Memory B cell (primary cell): ENCODE measurements at places on chromosomes 16 and 17.

GRCh38 chr16:57264381-57264780, 19.3 kb downstream of the ARL2BP start:
- DNase-seq = no peak

GRCh38 chr16:87706278-87707000, 59.3 kb downstream of the KLHDC4 start:
- DNase-seq = no peak

- no peak for DNase-seq
Observed at GRCh38 chr17:28959471-28959871, 8.2 kb upstream of the PHF12 start.

- no peak for DNase-seq
Observed at GRCh38 chr17:42774066-42774745, 957 bp downstream of the VPS25 start.

- no peak for DNase-seq
Observed at GRCh38 chr17:7712111-7712771, 5.3 kb upstream of the DNAH2 start.

DNA sequence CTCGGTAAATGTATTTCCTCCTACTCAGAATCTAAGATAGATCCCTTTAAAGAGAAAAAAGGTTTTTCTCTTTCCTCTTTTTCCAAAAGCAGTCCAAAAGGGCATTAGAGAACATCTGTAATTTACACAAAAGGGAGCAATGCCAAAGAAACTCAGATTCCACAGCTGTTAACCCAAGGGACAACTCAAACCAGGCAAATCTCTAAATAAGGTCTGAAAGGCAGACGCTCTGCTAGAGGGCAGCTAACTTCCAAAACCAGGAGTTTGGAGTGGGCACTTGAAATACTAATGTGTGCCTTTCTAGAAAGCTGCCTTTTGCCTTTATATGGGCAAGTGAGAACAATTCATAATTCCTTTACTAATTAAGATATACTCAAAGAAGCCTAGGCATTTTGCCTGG, 435.7 kb downstream of the ZFHX3 start:
- DNase-seq = no peak
